ENCODE measurements at places on chromosomes 6 and 20. TPM values are rescaled to one million over a fixed set of nuclear protein-coding genes. Genes with fewer than 3 reads are reported as not detected.

GRCh38 chr6:85824329-85824728, 181.6 kb upstream of the SYNCRIP start:
- DNase-seq: no peak

- no peak for DNase-seq
These were observed 96.8 kb downstream of the PHACTR1 start for GRCh38 chr6:12813321-12813720.

DNA sequence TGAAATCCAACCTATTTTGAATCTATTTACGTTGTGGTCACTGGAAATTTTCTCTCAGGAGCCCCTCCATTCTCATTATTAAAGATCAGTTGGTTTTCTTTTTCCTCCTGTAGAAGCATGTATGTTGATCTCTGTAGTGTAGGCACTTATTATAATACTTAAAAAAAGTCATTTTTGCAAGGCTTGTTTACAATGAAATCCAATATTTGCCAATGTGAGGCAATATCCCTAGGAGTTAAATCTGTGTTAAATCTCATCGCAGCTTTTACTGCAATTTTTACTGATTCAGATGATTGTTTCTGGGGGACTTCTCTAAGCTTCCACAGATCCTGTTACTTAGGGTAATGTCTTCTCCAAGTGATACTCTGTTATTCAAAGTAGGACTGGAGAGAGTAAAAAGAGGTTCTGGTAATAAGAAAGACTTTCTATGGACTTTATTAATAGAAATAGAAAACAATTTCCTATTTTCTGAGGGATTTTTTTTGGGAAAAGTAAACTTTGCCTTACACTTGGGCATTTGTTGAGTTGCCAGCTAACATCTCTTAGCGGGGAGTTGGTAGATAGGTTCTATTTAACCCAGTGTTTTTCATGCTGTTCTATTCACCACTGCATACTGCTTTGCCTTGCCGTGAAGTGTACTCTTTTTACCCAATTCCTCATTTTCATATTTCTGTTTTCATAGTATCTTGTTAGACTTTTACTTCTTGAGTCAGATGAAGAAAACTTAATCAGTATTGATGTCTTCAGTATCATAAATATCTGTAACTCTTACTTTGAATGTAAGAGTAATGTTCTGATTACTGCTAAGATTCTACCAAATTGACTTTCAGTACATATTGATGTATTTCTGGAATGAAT, 48.6 kb downstream of the CDKAL1 start:
- no peak for DNase-seq

- no peak for DNase-seq
These were observed 344.2 kb downstream of the RFPL4B start for GRCh38 chr6:112691289-112691688.

- no peak for DNase-seq
These were observed 518 bp downstream of the RBPJL start for GRCh38 chr20:45307076-45307640.

- DNase-seq: peak; percentile 18
These were observed 6.4 kb upstream of the ZNF217 start for GRCh38 chr20:53599910-53600632.

DNA sequence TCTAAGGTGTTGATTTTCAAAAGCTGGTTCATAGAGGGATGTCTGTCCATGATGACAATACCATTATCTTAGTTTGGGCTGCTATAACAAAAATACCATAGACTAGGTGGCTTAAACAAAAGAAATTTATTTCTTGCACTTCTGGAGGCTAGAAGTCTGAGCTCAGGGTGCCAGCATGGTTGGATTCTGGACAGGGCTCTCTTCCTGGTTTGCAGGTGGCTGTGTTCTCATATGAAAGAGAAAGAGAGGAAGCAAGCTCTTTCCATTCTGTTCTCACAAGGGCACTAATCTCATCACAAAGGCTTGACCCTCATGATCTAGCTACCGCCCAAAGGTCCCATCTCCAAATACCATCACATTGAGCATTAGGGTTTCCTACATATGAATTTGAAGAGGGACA, 144.5 kb upstream of the SLC24A3 start:
- DNase-seq: no peak

GRCh38 chr20:50292079-50292590, 101.5 kb downstream of the CEBPB start:
- no peak for DNase-seq

GRCh38 chr20:37436527-37437186, 84.4 kb upstream of the NNAT start:
- no peak for DNase-seq

DNA sequence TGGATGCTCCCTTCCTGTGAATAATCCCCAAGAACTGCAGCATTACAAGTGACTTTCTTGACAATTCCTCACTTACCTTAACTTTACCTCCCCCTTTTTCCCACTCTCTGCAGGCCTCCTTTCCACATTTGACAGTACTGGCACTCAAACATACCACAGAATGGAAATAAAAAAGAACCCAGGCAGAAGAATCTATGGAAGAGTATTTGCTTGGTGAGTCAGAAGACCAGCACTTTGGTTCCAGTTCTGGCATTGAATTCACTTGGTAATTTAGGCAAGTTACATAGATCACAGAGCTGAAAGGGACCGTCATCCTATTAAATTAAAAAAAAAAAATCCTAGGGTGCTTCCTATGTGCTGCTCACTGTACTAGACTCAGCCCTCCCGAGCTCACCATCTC, 55.0 kb downstream of the BTBD9 start:
- no peak for DNase-seq

DNA sequence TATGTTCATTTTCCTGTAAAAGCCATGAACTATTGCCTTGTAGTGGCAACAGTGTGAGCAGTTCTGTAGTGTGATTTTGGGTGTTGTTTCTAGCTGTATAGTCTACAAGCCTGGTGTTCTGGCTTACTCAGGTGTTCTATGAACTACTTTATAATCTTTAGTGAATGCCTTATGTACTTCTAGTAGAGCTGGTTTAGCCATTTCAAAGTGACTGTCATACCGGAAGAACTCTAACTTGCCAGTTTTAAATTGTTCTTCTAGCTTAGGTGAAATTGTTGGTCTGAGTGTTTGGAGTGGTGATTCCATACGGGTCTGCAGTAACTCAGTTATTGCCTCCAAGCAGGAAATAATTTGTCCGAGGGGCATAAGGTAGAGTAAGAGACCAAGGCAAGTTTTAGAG, 150.2 kb upstream of the ZNF184 start:
- no peak for DNase-seq

DNA sequence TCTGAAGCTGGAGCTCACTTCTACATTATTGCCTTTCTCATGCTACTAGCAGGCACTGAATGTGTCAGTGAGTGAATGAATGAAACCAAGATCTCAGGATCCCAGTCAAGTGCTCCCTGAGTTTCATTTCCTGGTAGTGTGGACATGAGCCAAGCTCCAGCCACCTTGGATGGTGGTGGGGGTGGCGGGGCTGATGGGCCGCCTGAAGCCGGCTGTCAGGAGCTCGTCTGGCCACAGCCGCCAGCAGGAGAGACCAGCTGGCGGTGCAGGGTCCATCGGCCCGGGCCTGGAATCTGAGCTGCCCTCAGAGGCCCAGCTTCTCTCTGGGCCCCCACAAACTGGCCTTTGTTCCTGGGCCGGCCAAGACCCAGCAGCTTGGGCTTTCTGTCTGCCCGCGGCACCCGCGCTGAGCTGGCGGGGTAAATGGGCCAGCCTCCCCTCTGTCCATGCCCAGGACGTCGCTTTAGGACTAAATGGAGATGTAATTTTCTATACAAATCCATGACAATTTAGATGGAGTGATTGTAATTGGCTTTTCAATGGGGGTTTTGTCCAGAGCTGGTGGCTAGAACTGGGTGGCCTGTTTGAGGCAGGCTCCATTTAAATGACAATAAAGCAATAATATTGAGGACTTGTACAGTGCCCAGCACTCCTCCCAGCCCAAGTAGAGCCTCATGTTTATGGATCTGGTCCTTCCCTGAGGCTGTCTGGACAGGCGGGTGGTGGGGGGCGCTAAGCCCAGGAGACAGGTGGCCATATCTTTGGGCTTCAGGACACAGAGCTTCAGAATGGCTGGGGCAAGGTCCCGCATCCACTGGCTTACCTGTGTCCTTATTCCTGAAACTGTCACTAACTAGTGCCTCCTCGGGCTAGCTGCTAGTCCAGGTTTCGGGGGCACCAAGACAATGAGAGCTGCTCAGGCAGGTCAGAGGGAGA, 43.5 kb downstream of the NOL4L start:
- DNase-seq: no peak

DNA sequence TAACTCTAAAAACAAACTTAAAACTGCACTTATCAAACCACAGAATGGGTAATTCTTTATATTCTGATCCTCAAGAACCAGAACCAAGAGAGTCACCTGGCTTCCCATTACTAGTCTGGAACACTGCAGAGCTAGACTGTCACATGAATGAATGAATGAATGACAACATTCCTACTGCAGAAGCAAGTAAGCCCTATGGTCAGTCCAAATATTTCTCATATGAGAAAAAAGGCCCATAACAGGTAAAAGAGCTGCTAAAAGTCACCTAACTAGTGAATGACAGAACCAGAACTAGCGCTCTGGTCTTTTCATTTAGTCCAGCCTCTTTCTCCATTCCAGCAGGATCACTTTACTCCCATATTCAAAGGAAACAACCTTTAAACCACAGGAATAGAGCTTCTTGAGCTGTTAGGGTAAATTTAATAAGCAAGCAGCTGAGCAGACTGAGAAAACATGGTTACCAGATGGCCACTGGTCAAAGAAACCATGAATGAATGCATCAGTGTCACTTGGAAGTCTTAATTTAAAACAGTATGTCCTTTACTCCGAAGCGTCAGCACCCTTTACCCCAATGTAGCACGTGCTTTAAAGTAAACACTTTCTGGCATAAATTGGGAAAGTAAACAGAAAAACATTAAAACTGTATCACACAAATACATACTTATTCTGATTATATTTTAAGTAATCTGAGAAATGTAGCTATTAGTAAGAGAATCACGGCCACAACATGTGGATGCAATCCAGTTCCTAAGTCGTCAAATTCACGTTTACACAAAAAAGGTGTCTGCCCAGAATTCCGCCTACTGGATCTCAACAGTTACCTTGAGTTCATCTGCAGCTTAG, 1.4 kb downstream of the PREP start:
- no peak for DNase-seq

DNA sequence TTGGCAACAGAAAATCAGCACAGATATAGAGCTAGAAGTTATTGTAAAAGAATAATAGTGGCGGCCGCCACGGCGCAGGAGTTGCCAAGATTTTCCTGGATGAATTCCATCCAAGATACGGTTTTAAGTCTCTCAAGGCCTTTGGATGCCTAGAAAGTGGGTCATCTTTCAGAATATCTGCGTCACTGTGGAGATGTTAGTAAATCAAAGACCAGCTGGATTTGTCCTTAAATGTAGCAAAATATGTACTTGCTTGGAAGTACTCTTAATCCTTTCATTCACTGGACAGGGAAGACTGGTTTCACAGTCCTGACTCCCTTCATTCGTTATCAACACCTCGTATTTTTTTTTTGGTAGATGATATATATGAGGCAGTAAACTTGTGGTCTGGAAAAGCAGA, 83.0 kb downstream of the SLC22A3 start:
- peak; percentile 61 for DNase-seq

- no peak for DNase-seq
These were observed 152.4 kb downstream of the THBS2 start for GRCh38 chr6:169101036-169101805.

DNA sequence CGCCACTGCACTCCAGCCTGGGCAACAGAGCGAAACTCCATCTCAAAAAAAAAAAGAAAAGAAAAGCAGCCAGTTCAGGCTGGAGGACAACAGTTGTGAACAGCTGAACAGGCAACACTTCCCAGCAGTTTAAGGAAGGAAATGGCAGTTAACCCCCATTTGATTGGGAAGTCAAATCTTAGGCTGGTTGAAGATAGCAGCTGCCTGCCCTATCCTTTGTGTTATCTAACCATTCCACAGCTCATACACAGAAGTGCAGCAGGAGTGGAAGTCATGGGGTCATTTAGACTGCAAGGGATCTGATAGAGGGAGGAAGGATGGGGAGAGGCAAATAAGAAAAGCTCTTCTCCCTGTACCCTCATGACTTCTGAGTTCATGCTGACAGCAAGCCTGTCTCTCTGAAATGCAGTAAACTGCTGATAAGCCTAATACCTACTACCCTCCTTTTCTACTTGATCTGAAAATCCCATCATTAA, 35.3 kb downstream of the KCTD20 start:
- no peak for DNase-seq

- no peak for DNase-seq
These were observed 39.3 kb downstream of the HUS1B start for GRCh38 chr6:617456-618100.

DNA sequence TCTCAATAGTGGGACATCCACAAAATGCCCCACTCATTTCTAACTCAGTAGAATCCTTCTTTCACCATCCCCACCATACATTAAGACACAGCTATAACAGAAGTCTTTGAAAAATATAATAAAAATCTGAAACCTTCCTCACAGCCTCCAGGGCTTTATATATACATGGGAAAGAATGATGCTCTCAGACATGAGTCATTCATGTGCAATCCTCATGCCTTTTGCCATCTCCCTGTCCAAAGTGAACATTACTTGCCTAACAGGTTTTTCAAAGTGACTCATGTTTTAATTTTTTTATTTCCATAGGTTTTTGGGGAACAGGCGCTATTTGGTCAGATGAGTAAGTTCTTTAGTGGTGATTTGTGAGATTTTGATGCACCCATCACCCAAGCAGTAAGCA, 162.7 kb downstream of the RALGAPA2 start:
- DNase-seq: no peak

DNA sequence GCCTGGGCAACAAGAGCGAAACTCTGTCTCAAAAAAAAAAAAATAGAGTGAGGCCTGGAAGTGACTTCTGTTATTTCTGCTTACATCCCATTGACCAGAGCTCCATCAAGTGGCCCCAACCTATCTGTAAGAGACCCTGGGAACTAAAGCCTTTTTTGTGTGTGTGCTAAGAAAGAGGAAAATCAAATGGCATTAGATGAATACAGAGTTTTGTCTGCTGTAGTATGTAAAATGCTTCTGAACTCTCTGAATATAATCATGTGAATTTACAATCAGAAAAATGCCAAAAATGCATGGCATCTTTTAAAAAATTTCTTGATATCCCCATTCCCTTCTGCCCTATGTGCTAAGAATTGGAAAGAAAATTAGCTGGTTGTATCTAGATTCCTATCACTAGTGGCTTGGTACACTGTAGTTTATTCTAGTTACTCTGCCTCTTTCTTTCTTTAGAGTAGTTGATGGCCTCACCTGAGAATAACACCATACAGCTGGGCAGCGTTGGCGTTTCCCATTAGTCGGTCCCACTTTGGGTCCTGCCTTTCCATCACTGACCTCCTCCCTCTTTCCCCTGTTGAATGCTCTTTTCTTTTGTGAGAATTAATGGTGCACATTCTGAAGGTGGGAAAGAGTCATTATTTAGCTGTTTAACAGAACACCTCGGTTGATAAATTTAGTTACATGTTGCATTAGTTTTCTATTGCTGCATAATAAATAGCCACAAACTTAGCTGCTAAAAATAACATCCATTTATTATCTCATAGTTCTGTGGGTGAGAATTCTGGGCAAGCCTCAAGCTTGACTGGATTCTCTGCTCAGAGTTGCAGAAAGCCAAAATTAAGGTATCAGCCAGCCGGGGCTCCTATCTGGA, 38.2 kb downstream of the SAMD5 start:
- no peak for DNase-seq

The TLDC2 gene
- total RNA-seq: 39.2 TPM

The ZSCAN16 gene
- total RNA-seq: 18.1 TPM

The MYCT1 gene
- total RNA-seq: 4.0 TPM

The MTFR2 gene
- 5.0 TPM for total RNA-seq

The TMEM244 gene
- not detected for total RNA-seq

The TDRD6 gene
- total RNA-seq: 0.28 TPM

The ADGRF5 gene
- total RNA-seq: 5.0 TPM

The RIPOR3 gene
- 51.2 TPM for total RNA-seq

The NKAPL gene
- total RNA-seq: not detected

The FNDC11 gene
- total RNA-seq: 0.67 TPM

Data from Peyer's patch (tissue), 4 donors.